ENCODE measurements at places on chromosomes 1 and 21.

- no peak for DNase-seq
Measured at GRCh38 chr1:54180701-54181360, 19.0 kb downstream of the CYB5RL start.

- no peak for DNase-seq
Measured at GRCh38 chr1:87685311-87686135, 356.8 kb downstream of the LMO4 start.

- no peak for DNase-seq
Measured at GRCh38 chr1:41540886-41541591, 56.6 kb upstream of the EDN2 start.

DNA sequence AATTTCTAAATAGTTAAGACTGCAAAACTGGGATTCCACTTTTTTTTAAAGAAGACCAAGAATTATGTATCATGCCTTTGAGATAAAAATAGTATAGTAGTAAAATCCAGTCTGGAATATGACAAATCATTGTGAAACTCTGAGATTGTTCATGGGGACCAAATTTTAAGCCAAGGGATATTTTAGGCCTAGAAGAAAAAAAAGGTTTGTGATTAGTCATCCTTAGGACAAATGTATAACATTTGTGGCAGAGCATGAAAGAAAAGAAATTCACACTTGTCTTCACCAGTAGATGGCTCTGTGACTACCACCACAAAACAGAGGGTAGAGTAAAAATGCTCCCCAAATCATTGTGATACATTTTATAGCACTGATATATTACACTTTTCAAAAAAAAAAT, 226.1 kb downstream of the KCTD3 start:
- DNase-seq: no peak

DNA sequence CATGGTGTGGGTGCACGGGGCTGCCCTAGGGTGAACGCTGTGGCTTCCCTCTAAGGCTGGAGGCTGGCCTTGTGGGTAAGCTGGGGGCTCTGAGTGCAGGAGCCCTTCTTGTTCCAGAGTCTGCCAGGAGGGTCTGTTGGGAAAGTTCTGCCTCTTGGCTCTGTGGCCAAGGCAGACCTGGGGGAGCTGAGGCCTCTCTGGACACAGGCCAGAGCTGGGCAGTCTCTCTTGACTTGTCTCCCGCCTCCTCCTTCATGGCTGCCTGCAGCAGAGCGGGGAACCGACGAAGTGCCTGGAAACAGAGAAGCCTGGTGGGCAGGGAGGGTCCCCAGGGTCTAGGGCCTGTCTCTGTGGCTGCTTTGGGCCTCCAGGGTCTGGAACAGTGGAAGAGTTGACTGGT, 30.3 kb upstream of the PEX10 start:
- DNase-seq: no peak

GRCh38 chr1:32377541-32378220, 15.3 kb downstream of the TSSK3 start:
- DNase-seq: no peak

GRCh38 chr1:158728510-158729225, 8.1 kb upstream of the OR6K3 start:
- DNase-seq: no peak

- peak; percentile 68 for DNase-seq
Measured at GRCh38 chr1:211135342-211135950, 1.5 kb upstream of the KCNH1 start.

GRCh38 chr21:29135481-29135880, 5.0 kb downstream of the MAP3K7CL start:
- no peak for DNase-seq

DNA sequence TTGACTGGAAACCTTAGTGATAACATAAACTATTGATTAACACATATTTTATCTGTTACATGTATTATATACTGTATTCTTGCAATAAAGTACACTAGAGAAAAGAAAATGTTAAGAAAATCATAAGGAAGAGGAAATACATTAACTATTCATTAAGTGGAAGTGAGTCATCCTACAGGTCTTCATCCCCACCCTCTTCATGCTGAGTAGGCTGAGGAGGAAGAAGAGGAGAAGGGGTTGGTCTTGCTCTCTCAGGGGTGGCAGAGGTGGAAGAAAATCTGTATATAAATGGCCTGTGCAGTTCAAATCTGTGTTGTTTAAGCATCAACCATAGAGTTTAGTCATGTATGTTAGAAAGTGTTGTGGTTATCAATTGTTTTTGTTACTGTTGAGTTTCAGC, 66.1 kb upstream of the CHODL start:
- no peak for DNase-seq

DNA sequence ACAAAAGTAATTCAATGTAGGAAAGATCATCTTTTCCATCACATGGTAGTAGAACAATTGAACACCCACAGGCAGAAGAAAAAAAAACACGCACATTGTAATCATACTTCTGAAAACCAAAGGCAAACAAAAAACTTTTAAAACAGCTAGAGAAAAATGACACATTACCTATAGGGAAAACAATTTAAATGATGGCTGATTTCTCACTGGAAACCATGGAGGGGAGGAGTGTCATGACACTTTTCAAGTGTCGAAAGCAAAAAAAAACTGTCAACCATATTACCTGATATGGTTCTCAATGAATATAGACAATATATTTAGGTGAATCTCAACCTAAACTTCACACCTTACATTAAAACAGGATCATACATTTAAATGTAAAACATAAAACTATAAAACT, 776 bp upstream of the SLAMF7 start:
- DNase-seq: no peak

- DNase-seq: no peak
Measured at GRCh38 chr1:174135211-174135610, 24.1 kb upstream of the RABGAP1L start.

GRCh38 chr1:75373542-75374159, 237.3 kb downstream of the SLC44A5 start:
- no peak for DNase-seq

GRCh38 chr1:221630236-221630635, 111.7 kb downstream of the DUSP10 start:
- no peak for DNase-seq

GRCh38 chr1:235767795-235768194, 98.9 kb downstream of the LYST start:
- DNase-seq: no peak

GRCh38 chr1:115090540-115090939, 1.2 kb upstream of the TSPAN2 start:
- DNase-seq: no peak

DNA sequence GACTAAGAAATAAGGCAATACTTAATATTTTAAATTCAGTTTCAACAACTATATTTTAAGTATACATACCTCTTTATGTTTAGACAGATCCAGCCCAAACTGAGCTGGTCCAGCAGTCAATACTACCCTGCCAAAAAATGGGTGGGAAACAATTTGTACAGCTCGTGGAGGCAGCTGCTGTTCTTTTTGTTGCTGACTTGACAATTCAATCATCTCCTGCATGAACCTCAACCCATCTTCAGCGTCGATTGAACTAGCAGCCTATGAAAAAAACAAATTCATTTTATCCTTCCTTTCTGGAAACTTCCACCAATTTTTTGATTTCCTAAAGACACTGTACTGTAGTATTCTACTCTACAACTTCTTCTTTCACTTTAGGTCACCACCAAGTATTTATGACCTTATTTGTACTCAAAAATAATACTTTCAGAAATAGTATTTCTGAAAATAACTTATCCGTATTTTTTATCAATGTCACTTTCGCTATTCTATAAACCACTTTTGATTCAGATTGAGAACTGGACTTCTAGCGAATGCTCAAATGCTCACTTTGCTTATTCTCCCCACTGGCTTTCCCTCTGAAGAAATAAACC, 46.5 kb downstream of the EDEM3 start:
- DNase-seq: no peak

DNA sequence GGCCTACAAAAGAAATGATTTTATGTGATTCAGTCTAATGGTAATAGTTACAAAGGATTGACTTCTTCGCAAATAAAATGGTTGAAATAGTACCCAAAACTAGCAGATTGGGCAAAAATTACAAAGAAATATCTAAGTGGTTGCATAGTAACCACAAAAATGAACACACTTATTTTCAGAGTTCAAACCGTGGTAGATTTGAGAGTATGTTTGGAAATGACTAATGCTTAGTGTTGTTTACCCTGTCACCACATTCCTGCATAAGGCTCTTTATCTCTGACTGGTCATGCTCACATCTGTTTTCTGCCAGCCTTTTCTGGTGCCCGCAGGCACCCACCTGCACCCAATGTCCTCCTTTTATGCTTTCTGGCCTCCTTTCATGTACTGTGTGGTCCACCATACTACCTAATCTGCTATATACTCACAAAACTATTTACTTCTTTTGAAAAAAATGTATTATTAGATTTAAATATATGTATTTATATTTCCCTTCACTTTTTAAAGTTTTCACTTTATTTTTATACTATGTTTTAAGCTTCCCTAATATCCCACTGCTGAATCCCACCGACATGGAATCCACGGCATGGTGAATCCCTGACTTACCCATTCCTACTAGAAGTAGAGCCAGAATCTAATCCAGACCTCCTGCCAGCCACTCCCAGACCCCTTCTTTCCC, 30.3 kb downstream of the PTPRC start:
- DNase-seq: no peak

- DNase-seq: peak; percentile 14
Measured at GRCh38 chr1:229579059-229579673, 20.7 kb upstream of the ABCB10 start.

- DNase-seq: no peak
Measured at GRCh38 chr1:5992814-5993555, 760 bp upstream of the NPHP4 start.

- DNase-seq: no peak
Measured at GRCh38 chr1:55534565-55535121, 319.5 kb upstream of the USP24 start.

DNA sequence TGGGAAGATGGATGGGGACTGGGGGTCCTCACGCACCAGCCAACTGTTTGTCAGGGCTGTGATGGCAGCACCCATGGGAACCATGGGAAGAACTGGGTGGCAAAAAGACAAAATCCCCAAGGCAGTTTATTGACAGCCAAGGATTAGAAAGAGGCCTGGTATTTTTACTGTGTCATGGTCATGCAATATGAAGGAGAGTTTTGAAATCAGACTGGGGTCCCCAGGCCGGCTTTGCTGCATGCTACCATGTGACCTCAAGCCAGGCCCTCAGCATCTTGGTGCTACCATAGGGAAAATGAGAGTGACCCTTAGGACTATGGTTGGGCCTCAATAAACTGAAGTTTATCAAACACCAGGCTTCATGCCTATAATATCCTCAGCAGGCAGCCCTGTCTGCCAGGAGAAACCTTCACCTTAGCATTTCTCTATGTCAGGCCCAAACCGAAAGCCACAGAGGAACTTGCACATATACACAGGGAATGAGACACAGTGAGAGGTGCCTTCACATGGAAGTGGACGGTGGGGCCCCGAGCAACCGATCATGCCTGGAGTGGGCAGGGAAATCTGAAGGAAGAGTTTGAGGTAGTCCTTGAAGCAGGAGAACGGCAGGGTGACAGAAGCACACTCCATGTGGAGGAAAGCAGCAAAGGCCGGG, 203.2 kb downstream of the HIVEP3 start:
- no peak for DNase-seq

- DNase-seq: no peak
Measured at GRCh38 chr1:84347271-84347931, 45.9 kb downstream of the SAMD13 start.

DNA sequence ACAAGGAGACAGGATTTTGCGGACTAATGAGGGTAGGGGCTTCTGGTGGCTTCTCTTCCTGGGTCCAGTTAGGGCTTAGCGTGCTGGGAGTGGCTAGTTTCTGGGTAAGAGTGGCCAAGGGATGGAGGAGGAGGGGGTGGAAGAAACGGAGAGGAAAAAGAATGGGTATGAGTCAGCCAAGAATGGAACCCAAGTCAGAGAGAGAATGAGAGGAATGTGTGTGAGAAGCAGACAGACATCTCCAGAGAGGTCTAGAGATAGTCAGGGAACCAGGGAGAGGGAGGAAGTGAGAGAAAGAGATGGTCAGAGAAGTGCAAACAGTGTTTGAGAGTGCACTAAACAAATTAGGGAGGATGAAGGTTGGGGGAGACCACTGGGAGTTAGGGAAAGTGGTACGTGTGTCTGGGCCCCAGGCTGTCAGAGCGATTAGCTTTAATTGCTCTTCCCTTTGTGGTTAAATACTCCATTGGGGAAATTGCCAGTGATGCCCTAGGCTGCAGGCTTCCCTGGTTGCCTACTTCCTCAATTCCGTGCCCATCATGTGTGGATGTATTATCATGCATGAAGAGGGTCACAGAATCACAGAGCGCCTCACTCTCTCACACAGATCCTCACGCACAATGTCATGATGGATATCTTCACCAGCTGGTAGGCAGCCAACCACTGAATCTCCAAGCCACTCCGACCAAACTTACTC, 1.4 kb downstream of the PEA15 start:
- no peak for DNase-seq

GRCh38 chr1:23485002-23485332, 988 bp upstream of the ASAP3 start:
- no peak for DNase-seq

GRCh38 chr1:60229821-60230220, 156.3 kb upstream of the C1orf87 start:
- no peak for DNase-seq
